ENCODE measurements at places on chromosomes 6 and 20. TPM values are rescaled to one million over a fixed set of nuclear protein-coding genes. Genes with fewer than 3 reads are reported as not detected.

DNA sequence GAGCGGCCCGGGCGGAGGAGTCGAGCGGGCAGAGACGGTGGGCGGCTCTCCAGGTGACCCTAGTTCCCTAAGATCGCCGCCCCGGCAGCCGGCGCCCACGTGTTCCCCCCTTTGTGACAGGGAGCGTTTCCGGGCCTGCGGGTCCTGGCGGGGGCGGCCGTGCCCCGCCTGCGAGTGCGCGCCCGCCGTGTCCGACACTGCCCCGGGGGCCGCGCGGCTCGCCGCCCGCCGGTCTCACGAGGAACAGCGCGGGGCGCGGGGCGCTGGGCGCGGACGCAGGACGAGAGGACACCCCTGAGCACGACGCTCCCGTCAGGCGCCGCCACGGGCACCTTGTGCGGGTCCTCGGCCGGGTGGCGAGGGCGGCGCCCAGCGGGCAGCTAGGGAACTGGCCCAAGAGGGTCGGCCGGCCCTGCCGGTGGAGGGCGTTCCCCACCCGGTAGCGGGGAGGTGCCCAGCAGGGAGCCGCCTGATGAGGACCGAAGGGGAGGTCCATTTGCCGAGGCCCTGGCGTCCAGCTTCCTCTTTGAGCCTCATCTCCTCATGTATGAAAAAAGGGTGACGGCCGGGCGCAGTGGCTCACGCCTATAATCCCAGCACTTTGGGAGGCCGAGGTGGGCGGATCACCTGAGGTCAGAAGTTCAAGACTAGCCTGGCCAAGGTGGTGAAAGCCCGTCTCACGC, at the start of gene VARS1:
TSS of gene VARS1 (minus strand) at position 137 of the 683 bp plus-strand sequence. CDS start 535 bp downstream, outside the sequence.
- peak; percentile 90 for DNase-seq

DNA sequence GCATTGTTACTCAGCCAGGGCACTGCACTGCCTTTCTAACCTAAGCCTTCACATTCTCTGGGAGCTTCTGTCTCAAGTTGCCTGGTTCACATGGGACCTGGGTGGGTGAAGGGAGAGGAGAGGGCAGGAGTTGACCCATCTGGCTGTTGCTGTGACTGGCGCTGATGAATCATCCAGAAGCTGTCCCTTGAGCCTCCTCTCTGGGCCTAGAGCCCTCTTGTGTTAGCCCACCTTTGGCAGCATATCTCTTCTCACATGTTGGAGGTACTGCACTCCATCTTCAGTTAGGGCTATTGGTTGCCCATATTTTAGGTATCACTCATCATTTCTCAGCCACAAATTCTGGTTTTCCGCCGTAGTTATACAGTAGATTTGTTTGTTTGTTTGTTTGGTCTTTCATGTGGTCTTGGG, 19.8 kb downstream of the XRN2 start:
- DNase-seq = peak; percentile 8

DNA sequence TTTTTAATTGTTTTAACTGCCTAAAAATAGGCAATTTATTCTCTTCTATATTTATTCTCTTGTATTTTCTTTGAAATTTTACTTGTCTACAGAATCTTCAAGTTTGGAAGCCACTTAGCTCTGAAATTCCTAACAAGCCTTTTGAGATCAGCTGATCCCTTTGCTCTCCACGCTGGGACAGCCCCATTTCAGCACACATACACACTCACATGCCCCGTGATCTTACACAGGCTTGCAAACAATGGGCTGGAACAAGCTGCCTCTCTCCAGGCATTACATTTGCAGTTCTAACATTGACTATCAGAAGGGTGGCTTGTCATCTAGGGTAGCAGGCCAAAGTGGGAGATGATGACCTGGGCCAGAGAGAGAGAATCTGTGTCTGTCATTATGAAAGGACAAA, 62.1 kb upstream of the RAB32 start:
- DNase-seq = no peak

DNA sequence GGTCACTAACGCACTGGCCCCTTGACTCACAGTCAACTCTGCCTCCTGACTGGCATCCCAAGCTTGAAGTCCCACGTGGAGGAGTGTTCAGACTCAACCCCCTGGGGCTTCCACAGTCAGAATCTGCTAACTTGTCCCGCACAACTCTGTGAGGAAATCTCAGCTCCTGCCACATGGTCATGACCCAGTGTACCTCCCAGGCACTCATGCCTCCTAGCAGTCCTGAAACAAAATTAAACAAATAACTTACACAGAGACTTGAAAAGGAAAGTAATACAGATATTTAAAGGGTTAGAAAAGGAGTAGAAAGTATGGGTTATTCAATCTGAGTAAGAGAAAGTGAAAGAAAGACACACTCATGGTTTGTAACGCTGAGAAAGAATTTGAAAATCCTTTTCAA, 134.9 kb downstream of the GMDS start:
- DNase-seq = no peak

GRCh38 chr20:63941282-63942081, 14.7 kb downstream of the UCKL1 start:
- DNase-seq = peak; percentile 53

DNA sequence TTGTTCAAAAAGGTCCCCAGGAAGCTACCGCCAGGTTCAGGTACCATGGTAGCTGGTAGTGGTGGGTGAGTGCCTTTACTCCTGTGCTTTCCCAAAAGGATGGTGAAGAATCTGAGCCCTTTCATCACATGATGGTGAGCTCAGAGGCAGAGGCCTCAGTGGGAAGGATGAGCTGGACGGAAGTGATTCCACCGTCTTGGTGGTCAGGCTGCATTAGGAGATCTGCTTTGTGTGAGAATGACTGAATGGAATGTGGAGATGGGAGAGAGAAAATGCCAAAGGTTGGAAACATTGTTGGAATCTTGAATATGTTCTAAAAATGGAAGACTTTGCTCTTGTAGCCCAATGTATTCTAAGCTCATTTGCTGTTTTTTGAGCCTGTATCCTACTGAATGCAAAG, 108.1 kb upstream of the SCP2D1 start:
- peak; percentile 90 for DNase-seq

DNA sequence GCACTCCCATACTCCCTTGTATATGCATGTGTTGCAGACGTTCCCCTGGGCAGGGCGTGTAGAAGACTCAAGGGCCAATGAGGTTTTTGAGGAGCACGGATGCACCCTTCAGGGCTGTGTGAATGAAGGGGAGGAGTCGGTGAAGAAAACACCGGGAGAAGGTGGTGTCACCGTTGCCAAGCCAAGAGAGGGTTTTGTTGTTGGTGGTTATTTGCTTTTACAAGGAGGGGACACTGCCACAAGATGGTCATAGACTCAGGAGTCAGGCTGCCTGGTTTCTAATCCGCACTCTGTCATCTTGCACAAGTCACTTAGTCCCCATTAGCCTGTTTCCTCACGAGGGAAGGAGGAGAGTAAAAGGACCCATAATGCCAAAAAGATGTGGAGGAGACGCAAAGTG, 124.0 kb downstream of the PXDC1 start:
- DNase-seq = no peak

- no peak for DNase-seq
Observed at GRCh38 chr6:161915456-161915964, 641.6 kb upstream of the AGPAT4 start.

- no peak for DNase-seq
Observed at GRCh38 chr6:170099387-170099786, 191.5 kb downstream of the DLL1 start.

GRCh38 chr6:18022398-18023231, 35.2 kb upstream of the KIF13A start:
- DNase-seq = peak; percentile 67

DNA sequence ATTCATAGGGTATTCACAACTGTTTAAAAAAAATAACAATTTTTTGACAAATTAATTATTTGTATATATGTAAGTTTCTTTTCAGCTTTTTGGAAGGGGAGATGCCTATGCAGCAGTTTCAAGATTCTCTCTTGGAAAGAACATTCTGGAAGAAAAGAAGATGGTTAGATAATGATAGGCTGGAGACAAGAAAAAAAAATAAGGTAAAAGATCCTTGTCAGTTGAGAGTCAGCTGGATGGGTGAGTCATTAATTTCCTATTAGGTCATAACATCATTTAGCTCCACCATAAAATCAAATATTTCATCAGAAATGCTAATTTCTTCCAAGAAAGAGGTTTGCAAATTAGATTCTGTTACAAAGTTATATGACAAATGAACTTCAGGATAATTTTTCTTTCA, 880.4 kb downstream of the EPHA7 start:
- no peak for DNase-seq

- no peak for DNase-seq
Observed at GRCh38 chr6:8809662-8810061, 374.3 kb upstream of the SLC35B3 start.

DNA sequence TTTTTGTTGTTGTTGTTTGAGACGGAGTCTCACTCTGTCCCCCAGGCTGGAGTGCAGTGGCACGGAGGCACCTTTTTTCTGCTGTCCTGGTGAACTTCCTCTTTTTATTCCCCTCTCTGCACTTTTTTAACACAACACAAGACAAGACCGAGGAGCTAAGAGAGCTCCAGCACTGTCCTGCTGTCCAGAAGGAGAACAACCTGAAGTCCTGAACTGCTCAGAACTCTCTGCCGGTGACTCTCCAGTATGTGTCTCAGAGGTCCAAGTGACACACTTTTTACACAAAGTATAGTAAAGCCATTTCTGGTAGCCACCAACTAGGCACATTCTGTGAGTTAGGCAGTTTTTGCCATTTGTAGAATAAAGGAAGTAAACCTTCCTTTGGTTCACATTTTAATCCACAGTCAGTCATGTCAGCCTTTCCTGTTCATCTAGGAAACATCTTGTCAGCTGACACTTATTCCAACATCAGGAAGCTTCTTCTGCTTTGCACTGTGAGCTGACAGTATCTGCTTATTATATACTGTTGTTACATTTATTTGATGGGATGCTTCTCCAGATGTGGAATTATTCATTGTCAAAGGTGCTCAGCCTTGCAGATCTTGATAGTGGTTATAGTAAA, 28.1 kb upstream of the TXNDC5 start:
- DNase-seq = no peak

DNA sequence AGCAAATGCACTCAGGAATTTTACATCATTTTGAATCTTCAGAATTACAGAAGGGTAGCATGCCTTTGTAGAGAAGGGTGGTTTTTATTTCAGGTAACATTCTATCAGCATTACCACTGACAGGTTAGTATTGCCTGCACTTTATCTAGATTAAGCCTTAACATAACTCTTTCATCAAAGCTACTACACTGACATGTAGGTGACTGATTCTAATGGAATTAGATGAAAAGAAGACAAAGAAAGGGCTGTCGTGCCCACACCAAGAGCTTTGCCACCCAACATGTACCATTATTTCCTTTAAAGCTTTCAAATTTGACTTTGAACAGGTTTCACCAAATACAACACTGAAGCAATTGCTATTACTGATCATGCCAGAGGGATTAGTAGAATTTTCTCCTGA, 551.9 kb downstream of the EYS start:
- DNase-seq = no peak

- DNase-seq = no peak
Observed at GRCh38 chr6:2641044-2641725, 109.5 kb downstream of the MYLK4 start.

DNA sequence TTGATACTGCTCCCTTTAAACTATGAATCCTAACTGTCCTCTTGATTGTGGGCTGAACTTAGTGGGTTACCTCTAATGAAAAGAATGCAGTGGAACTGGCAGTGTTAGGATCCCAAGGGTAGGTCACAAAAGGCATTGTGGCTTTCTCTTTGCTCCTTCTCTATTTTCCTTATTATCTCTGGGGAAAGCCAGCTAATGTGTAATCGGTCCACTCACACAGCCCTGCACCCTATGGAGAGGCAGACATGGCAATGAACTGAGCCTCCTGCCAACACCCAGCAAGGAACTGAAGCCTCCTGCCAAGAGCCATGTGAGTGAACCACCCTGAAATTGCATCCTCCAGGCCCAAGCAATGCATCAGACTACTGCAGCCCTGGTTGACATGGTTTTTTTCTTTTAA, 24.6 kb upstream of the ZNF133 start:
- DNase-seq = peak; percentile 25

- no peak for DNase-seq
Observed at GRCh38 chr20:4330011-4330410, 314.7 kb upstream of the RNF24 start.

DNA sequence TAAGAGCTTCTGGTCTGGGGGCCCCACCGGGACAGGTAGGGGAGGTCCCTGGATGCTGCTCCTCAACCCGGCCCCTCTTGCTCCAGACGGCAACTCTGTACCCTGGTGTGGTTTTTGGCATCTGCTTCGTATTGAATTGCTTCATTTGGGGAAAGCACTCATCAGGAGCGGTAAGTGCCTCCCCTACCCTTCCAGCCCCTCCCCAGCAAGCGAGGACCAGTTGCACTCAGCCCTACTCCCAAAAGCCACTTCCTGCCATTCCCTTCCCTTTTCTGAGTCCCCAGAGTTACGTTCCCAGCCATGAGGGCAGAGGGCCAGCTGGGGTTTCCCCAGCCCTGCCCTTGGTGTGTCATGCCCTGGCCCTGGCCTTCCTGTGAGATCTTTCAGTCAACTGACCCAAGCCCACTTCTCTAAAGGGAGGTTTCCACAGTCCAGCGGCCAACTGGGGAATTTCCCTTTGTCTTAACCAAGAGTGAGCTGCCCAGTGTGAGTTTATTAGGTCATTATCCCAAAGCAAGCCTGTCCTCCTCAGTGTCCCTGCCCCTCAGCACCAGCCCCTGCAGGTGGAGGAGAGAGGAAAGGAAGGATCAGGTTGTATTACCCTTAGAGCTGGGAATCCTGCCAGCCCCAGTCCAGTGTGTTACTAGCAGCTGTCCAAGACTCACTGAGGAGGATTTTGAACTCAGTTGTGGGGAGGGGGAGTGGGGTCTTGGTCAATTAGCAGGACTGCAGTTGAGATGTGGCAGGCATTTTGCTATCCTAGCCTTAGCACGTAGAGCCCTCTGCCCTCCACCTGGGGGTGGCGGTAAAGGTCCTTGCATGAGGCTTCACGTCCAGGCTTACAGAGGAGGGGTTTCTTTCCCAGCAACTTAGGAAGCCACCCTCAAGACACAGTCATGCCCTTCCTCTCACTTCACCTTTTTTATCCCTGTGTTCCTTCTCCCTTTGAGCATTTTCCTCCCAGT, 45.8 kb downstream of the TM9SF4 start:
- peak; percentile 98 for DNase-seq

DNA sequence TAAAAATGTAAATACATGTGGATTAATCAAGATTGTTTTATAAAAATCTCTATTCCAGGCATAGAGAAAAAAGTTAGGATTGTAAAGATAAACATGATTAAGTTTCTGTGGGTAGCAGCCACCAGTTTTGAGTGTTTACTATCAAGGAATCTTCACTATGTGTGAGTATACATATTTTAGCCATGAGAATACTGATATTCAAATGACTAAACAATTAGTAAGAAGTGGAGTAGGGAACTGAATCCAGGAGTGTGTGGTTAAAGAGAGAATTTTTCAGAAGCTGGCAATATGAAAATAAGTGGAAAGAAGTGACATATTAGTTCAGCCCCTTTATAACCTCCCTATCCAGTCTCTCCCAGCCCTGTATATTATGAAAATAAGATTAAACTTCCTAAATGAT, 10.3 kb downstream of the ELOVL2 start:
- peak; percentile 63 for DNase-seq

GRCh38 chr20:8952721-8953120, 116.2 kb upstream of the PLCB4 start:
- DNase-seq = no peak

CLPSL2 gene
- not detected for total RNA-seq

LY6G5C gene
- not detected for total RNA-seq

SLC17A3 gene
- total RNA-seq = not detected

SIRPB2 gene
- not detected for total RNA-seq

TLDC2 gene
- total RNA-seq = not detected

SAMD10 gene
- 0.77 TPM for total RNA-seq

SLC4A11 gene
- total RNA-seq = 4.8 TPM

BMP5 gene
- total RNA-seq = not detected

PSMF1 gene
- 90.5 TPM for total RNA-seq

DEFB110 gene
- total RNA-seq = not detected

SPAG4 gene
- 7.1 TPM for total RNA-seq

PXDC1 gene
- total RNA-seq = 50.8 TPM

TMC2 gene
- total RNA-seq = not detected

MDFI gene
- not detected for total RNA-seq

OLIG3 gene
- total RNA-seq = not detected

ELOVL4 gene
- 2.4 TPM for total RNA-seq

All from A172 (cell line).